Stimulated activated CD4-positive, alpha-beta T cell treated with anti-CD3 and anti-CD28 coated beads, Interleukin-1b, Interleukin-23, amount 100 ng/mL, for 24 hours (primary cell): ENCODE measurements at places on chromosomes 3 and 15.

GRCh38 chr3:139764936-139765335, 87.2 kb upstream of the NMNAT3 start:
- no peak for DNase-seq

GRCh38 chr15:66840615-66841390, 138.8 kb downstream of the SMAD6 start:
- no peak for DNase-seq

GRCh38 chr3:31576521-31576920, 43.8 kb downstream of the STT3B start:
- DNase-seq, result no peak

DNA sequence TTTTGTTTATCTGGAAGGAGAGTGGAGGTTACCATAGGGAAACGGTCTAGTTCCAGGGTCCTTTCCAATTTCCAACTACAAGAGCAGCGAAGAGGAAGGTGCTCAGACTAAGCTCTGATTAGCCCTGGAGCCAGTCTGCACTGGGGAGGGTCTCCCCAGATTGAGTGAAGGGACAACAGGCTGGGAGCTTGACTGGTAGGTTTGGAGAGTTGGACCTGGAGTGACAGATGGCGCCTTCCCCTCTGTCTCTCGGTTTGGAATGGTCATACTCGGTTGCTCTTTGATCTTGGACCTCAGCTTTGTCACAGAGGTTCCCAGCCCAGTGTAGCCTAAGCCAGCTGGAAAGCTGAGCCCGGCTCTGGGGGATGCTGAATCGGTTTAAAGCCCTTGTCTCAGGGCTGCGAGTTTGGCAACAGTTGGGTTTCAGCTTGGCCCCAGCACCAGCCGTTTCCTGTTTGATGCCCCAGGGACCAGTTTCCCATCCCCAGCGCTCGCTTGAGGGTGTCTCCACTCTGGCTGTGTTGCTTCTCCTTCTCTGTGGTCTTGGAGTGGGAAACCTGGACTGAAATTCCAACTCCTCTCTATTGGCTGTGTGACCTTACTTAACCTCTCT, 53.1 kb upstream of the ULK4 start:
- DNase-seq, result no peak

DNA sequence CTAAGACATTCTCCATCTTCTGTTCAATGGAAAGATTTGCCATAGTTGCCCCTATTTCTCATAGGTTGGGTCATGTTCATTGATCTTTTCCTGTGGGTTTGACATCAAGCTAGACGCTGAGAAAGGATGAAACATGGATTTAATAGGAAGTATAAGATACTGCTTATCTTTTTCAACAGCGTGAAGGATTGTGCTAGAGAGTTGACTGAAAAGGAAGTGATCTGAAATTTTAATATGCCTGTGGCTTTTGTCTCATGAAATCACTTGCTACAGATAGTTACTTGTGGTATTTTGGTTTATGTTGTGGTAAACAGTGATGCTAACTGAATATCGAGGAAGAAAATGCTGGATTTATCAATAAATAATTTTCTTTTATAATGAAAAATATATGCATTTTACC, 442.9 kb downstream of the EDEM1 start:
- DNase-seq, result no peak
